Eye (tissue), 1 donor: ENCODE measurements at places on chromosomes 1 and 21.

DNA sequence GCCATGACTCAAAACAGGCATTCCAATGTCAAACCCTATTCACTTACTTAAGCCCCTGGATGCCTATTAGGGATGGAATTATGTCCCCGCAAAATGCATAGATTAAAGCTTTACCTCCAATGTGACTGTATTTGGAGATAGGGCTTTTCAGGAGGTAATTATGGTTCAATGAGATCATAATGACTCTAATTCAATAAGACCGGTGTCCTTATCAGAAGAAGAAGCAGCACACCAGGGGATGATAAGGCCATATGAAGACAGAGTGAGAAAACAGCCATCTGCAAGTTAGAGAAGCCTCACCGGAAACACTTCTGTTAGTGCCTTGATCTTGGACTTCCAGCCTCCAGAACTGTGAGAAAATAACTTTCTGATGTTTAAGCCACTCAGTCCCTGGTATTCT is 1131.8 kb upstream of the TMPRSS15 start:
- DNase-seq, result no peak

GRCh38 chr1:85321237-85321964 is 45.0 kb upstream of the BCL10 start:
- DNase-seq, result no peak

DNA sequence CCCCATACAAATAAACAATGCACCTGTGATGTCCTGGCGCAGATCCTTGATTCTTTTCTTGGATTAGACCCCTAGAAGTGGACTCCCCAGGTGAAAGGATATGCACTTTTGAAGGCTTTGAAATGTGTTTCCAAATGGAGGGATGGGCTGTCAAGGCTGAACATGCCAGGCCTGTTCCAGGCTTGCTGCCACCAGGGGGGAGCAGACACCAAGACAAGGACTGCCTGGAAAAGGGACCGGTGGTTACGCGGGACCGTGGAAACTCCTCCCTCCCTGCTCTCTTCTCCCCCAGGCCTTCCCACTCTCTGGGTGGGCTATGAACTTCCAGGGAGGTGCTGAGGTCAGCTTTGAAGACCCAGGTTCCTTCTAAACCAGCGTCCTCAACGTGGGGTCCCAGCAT is 12.7 kb downstream of the C1QB start:
- peak; percentile 83 for DNase-seq

GRCh38 chr1:24318615-24319311 is 394 bp upstream of the GRHL3 start:
- DNase-seq, result no peak

DNA sequence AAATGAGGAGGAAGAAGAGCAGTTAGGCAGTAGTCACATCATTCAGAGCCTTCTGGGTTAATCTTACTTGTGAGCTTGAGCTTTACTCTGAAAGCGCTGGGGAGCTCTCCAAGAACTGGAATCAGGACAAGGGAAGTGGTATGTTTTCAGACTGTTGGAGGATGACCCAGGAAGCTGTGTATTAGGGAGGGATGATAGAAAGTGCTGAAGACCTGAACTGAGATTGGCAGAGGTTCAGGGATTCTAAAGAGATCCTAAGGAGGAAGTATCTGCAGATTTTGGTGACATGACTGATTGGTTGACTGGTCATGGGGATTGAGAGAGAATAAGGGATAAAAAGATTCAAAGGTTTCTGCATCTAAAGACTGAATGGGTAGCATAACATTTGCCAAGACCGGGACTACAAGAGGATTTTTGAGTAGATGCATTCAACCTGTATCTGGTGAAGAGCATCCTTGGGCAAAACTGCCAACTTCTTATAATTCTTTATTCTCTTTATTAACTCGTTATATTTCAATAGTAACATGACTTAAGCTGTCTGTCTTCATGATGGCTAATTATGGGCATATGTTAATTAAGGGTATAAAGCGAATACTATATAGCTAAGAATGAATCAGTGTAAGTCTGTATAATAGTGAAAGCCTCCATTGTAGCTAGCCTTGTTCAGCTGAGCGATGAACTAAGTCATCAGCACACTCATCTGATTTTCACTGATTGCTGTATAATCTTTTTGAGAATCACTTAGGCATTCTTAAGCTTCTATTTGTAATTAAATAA is 41.8 kb downstream of the XCL1 start:
- DNase-seq, result no peak

DNA sequence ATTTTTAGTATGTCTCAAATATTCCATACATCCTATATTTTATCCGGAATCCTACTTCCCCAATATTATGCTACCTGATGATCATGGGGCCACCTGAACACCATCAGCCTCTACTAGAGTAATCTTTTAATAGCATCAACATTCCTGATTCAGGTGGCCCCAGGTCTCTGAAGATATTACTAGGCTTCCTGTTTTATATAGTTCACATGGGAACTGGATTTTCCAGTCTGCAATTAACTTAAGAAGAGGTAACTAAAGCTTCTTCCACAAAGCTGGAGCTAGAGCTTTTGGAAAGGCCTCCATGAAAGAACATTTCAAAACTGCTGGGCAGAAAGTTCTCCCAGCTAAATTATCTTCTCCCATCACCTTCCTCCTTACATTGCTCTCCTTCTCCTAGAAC is 72.3 kb upstream of the ADAM30 start:
- no peak for DNase-seq

- no peak for DNase-seq
Observed at GRCh38 chr1:173914366-173914871, 2.7 kb downstream of the SERPINC1 start.

DNA sequence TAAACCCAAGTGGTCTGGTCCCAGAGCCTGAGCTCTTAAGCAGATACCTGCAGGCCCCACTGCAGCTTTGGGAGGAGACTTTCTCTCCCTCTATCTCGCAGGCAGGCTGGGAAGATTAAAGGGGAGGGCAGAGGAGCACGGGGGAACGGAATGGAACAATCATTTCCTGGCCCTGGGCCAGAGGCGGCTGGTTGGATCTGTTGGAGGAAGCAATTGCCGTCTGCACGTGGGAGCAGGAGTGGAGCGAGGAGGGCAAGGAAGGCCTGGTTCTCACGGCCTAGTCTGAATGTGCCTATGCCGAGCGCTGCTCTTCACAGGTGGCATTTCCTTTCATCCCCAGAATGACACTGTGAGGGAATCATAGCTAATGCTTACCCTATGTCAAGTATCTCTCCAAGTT is 23.7 kb downstream of the NKAIN1 start:
- DNase-seq, result peak; percentile 88

GRCh38 chr1:28027238-28027637 is 61.2 kb downstream of the EYA3 start:
- DNase-seq, result no peak

- no peak for DNase-seq
Observed at GRCh38 chr1:8061673-8062386, 35.7 kb upstream of the ERRFI1 start.

DNA sequence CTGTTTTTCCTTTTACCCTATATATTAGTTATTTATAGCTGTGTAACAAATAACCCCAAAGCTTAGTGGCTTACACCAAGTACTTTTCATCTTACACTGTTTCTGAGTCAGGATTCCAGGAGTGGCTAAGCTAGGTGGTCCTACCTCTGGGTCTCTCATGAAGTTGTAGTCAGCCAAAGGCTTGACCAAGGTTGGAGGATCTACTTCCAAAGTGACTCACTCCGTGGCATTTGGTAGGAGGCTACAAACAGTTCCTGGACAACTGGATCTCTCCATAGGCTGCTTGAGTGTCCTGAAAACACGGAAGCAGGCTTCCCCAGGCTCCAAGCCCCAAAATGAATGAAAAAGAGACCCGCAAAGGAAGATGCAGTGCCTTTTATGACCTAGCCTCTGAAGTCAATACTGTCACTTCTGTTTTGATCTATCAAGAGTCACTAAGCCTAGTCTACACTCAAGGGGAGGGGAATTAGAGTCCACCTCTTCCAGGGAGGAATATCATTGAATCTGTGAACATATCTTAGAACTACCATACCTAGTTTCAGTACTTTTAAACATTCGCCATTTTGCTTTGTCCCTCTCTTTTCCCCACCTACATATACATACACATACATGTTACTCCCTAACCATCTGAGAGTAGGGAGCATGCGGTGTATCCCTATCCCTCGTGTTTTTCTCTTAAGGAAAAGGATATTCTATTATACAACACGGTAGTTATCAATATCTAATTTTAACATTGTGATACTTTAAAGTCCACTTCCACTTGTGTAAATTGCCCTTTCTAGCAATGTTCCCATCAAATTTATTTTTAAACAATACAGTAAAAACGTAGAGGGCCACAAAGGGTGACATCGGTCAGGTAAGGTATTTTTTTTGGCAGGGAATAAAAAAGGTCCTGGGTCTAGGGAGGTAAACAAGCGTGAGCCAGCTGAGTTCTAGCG is 67.2 kb downstream of the SLC35A3 start:
- peak; percentile 63 for DNase-seq

GRCh38 chr21:45845063-45845769 is 136.4 kb upstream of the COL6A1 start:
- DNase-seq, result no peak

GRCh38 chr21:30434033-30434631 is 4.1 kb downstream of the KRTAP13-4 start:
- DNase-seq, result peak; percentile 16

GRCh38 chr1:64265141-64265540 is 61.7 kb downstream of the UBE2U start:
- peak; percentile 57 for DNase-seq

DNA sequence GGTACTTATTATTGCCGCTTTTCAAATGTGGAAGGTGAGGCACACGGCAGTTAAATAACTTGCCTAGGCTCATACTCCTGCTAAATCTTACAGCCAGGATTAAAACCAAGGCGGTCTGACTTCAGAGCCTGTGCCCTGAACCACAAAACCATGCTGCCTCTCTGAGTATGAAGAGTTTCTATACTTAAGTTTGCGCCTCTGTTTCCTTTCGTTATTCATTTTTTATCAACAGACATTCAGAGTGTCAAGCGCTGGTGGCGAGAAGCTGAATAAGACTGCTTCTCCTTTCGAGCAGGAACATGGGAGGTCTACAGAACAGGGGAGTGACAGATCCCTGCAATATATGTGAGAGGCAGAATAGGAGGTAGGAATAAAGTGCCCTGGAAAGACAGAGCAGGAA is 96.0 kb upstream of the DUSP10 start:
- DNase-seq, result no peak

DNA sequence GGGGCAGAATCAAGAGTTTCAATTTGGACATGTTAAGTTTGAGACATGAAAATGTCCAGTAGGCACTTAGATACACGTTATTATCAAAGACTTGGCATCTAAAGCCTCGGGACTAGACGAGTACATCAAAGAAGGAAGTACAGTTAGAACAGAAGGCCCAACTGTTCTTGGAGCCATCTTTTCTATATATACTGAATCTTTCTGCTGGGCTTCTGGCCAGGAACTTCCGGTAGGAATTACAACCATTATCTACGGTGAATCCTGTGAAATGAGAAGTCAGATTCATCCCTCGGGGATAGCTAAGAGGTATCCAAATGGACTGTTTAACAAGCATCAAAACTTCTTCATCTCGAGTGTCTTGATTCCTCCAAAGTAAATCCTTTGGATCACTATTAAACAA is 34.4 kb upstream of the NRDC start:
- no peak for DNase-seq

- no peak for DNase-seq
Observed at GRCh38 chr21:46304955-46305354, 18.7 kb downstream of the C21orf58 start.

GRCh38 chr21:45478115-45478801 is 64.0 kb downstream of the SLC19A1 start:
- DNase-seq, result peak; percentile 91

- no peak for DNase-seq
Observed at GRCh38 chr21:14270631-14271030, 54.7 kb downstream of the RBM11 start.

DNA sequence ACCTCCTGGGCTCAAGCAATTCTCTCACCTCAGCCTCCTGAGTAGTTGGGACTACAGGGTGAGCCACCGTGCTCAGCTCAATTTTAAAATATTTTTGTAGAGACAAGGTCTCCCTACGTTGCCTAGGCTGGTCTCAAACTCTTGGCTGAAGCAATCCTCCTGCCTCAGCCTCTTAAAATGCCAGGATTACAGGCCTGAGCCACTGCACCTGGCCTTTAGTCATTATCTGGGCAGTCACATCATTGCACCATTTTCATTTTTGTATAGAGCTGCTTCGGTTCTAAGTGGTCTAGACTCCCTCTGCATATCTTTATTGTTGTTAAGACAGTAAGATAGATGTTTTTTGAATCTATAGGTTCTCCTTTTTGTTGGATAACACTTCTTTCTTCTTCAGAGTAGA is 39.9 kb downstream of the ATF3 start:
- DNase-seq, result no peak

GRCh38 chr21:14979264-14979663 is 85.5 kb downstream of the NRIP1 start:
- no peak for DNase-seq

- no peak for DNase-seq
Observed at GRCh38 chr1:246748867-246749266, 24.7 kb downstream of the SCCPDH start.

DNA sequence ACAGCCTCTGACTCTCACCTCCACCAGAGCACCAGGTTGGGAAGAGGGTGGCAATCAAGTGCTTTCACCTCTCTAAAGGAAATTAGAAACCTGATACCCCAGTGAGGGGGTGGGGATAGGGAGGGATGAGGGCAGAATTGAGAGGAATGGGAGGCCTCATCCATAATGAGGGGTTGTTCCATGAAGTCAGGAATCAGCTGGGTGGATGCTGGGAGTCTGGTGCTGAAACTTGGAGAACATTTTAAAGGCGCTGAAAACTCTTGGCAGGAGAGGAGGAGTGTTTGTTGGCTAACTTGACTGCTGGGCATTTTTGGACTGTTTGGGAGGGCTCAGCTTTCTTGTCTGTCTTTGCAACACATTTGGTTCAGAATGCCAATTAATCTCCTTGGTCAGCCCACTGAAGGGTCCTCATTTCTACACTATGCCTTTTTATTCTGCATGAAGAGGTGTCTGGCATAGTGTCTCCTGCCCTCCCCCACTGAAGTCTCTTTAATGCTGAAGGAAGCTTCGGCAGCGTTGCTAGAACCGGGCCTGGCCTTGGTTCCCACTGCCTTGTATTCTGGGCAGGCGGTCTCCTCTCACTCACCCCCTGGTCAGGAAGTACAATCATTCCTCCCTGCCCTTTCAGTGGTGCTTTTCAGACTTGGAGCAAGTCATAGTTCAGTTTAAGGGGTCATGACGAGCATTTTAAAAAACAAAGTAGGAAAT is 2.2 kb downstream of the PHGDH start:
- DNase-seq, result peak; percentile 66

DNA sequence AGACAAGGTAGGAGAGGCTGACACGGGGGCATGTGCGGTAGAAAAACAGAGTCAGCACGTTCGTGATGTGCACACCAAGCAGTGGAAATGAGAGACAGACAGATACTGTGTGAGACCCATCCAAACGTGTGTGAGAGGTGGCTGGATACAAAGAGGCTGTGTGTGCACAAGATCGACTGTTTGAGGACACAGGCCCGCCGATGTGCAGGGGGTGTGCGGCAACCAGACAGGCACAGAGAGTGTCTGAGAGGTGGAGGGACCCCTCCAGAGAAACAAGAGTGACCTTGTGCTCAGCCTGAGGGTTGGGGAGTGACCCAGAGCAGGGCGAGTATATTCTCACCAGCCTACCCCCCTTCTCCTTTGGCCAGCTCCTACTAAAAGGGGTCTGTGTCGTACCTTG is 97.8 kb upstream of the IPO9 start:
- DNase-seq, result no peak

- no peak for DNase-seq
Observed at GRCh38 chr1:112061056-112061455, 71.6 kb upstream of the KCND3 start.
